Esophagus squamous epithelium (tissue), 5 donors: ENCODE measurements at places on chromosomes 6 and 20.

GRCh38 chr6:2938004-2938631 is 33.2 kb downstream of the SERPINB6 start:
- DNase-seq = no peak

DNA sequence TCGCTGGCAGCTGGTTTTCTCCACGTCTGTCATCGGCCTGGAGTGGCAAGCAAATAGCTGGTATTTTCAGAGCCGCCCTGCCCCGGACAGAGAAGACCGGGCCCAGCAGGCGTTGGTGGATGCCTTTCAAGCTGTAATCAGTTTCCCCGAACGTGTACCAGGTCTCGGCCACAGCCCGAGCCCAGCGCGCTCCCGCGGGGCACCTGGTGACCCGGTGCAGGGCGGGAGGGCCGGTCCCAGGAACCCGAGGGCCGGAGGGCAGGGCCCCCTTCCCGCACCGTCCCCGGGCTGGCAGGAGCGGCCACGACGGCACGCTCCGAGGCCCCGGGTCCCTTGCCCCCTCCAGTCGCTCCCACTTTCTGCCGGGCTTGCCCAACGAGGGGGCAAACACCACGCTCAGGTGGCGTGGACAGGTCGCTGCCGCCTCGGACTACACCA is 348 bp upstream of the PYGB start:
- DNase-seq = no peak

DNA sequence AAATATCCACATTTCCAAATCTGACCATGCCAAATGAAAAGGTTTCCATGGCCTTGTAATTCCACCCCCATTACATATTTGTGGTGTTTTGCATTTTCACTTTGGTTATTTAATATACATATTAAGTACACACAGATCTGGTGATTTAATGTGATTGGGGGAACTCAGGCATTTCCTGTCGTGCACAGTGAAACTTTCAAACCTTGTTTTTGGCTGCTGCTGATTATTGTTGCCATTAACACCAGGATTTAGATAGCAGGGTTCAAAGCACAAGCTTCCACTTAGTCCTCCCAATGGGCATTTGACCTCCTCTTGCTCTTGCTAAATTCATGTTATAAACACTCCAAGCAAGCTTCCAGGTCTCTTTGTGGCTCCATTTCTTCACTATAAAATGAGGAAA is 166.5 kb downstream of the SOBP start:
- DNase-seq = no peak

DNA sequence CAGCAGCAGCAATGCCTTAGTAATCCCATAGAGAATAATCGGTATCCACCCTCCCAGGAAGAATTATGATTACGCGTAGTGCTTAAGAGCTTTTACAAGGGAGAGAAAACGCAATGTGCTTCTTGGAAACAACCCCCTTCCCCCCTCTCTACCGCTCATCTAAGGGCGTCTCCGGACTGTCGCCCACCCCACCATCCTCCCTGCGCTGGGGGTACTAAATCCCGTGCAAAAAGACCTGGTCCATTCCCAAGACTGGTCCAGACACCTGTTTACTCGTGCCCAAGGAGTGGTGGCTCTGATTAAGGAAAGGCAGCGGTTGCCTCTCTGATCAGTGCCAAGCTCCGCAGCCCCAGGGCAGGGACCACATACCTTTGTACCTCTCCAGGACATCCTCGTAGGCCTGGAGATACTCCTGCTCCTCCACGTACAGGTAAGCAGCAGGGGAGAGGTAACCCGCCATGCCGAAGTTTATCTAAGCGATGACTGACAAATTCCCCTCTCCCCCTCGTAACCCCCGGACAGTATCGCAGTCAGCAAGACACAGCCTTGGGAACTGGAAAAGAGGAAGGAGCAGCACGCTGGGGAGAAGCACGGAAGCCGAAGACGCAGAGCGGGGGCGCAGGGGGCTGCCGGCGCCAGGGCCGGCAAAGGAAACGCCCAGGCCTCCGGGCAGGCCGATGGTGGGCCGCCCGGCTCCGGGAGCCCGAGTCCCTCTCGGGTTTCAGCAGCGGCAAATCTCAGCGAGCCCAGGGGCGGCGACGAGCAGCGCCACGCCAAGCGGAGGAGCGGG is 112.0 kb upstream of the BEND6 start:
- no peak for DNase-seq

DNA sequence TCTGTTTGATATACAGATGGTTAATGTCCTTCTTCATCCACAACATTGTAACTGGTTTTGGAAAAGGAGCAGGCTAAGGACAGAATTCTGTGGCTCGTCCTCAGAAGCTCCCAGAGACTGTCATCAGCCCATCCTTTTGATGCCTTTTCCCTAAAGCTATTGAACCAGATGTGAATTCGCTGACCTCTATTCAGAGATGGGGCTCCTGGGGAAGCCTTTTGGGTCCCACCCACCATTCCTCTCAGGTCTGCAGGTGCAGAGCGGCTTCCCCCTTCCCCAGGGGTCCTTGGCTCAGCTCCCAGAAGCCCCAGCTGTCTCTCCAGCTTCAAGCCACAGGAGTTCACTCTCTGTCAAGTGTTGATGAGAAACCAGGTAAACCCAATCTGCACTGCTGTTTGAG is 191.7 kb downstream of the SMOC2 start:
- no peak for DNase-seq

- no peak for DNase-seq
Measured at GRCh38 chr6:100518588-100518987, 53.9 kb upstream of the SIM1 start.

DNA sequence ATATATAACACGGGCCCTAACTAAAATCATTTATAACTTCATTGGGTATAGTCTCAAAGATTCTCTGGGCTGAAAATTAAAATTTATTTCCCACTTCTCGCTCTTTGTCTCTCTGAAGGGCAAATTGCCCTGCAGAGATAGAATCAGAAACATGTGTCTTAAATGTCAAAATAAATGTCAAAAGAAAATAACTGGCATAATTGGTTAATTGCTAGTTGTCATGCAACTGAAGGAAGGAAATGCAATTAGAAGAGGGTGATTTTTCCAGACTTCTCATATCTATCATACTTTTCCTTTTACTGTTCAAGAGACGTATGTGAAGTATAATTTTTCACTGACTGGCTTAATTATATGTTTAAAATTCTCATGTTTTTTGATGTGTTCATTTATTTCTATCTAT is 80.3 kb upstream of the HMGCLL1 start:
- DNase-seq = no peak

DNA sequence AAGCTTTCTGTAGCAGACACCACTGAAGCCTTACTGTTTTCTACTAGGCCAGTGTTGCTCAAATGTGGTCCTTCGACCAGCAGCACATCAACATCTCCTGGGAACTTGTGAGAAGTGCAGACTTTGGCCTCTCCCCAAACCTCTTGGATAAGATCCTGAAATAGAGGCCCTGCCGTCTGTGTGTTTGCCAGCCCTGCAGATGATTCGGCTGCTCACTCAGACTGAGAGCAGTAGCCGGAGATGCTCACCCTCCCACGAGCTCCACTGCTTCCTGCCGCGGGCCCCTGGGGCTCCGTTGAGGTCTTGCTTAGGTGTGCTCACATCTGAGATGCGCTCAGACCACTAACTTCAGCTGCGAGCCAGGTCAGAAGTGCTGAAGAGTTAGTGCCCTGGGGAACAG is 129.5 kb upstream of the SSTR4 start:
- DNase-seq = no peak

- no peak for DNase-seq
Measured at GRCh38 chr20:49318430-49319207, 40.8 kb upstream of the ZNFX1 start.

- DNase-seq = no peak
Measured at GRCh38 chr6:122079916-122080315, 319.5 kb upstream of the HSF2 start.

GRCh38 chr20:58374906-58375758 is 13.9 kb upstream of the VAPB start:
- DNase-seq = no peak

- DNase-seq = no peak
Measured at GRCh38 chr6:21189759-21190158, 403.8 kb upstream of the SOX4 start.

GRCh38 chr20:52749938-52750337 is 222.2 kb upstream of the TSHZ2 start:
- DNase-seq = no peak

GRCh38 chr6:90028995-90029635 is 134.8 kb downstream of the GJA10 start:
- no peak for DNase-seq
